ENCODE measurements at places on chromosomes 1 and 21. TPM values are rescaled to one million over a fixed set of nuclear protein-coding genes. Genes with fewer than 3 reads are reported as not detected.

Gene KRTAP19-3
- total RNA-seq, result not detected

Gene SEMA6C
- total RNA-seq, result 4.8 TPM

Gene HMCN1
- 13.3 TPM for total RNA-seq

Gene TMEM50B
- total RNA-seq, result 36.1 TPM

Gene TMCO4
- 13.6 TPM for total RNA-seq

Gene XPR1
- 15.8 TPM for total RNA-seq

Gene DCDC2B
- not detected for total RNA-seq

Gene GALNT2
- 144 TPM for total RNA-seq

Gene DNAH14
- 4.8 TPM for total RNA-seq

Gene KIRREL1
- total RNA-seq, result 99.8 TPM

Gene PRR9
- not detected for total RNA-seq

Gene SPRR1A
- not detected for total RNA-seq

Gene AMY1A
- total RNA-seq, result not detected

Gene CCDC30
- 1.6 TPM for total RNA-seq

Gene OVAAL
- not detected for total RNA-seq

Gene RAP1GAP
- 0.26 TPM for total RNA-seq

Gene MPZL1
- 132 TPM for total RNA-seq

Gene SMCP
- not detected for total RNA-seq

Gene IFI44L
- total RNA-seq, result 25.6 TPM

Measured in mesenteric fat pad (tissue), 1 donor.